Sciatic nerve (tissue), 2 donors: ENCODE measurements at places on chromosomes 12 and 14. TPM values are rescaled to one million over a fixed set of nuclear protein-coding genes. Genes with fewer than 3 reads are reported as not detected.

GRCh38 chr12:58416236-58416635, 474.9 kb downstream of the ATP23 start:
- no peak for DNase-seq

GRCh38 chr14:103273145-103273744, 60.8 kb upstream of the EIF5 start:
- DNase-seq = no peak

DNA sequence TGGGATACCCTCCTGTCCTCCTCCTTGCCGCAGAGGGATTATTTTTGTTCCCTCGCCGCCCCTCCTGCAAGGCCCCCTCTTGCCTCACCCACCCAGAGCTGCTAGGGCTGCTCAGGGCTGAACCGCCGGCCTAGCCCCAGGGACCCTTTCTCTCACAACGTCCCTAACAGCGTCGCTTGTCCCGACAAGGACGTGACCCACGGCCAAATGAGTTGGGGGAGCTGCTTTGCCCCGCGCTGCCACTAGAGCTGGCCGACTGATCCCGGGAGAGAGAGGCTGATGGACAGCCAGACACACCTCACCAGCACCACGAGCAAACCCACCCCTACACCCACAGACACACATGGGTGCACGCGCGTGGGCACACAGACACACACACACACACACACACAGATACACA, 154.6 kb upstream of the ALG10B start:
- DNase-seq = no peak

- DNase-seq = no peak
Measured at GRCh38 chr12:58496411-58497190, 423.7 kb downstream of the LRIG3 start.

DNA sequence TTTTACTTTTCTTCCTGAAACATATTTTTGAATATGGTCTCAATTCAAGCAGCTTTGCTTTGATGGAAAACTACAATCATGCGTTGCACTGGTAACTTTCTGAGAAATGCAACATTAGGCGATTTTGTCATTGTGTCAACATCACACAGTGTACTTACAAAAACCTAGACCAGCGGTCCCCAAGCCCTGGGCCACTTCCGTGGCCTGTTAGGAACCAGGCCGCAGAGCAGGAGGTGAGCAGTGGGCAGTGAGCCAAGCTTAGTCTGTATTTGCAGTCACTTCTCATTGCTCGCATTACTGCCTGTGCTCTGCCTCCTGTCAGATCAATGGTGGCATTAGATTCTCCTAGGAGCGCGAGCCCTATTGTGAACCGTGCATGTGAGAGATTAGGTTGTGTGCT, 163.7 kb upstream of the NOVA1 start:
- no peak for DNase-seq

- no peak for DNase-seq
Measured at GRCh38 chr12:39626033-39626814, 6.6 kb upstream of the ABCD2 start.

DNA sequence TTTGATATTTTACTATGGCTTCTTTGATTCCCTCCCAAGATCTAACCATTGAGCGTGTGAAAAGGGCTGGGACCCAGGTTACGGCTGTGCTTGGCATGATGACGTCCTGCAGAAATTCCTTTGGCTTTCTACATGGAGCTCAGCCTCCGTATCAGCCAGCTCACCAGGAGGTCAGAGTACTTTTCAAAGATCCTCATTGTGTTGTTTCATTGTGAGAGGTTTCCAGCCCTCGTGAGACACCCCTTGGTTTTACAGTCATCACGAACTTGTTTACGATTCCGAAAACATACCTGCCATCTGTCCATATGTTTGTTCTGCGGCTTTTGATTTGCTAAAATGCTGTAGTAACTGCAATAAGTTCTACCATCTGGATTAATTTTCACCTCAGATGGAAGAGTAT, 453.1 kb downstream of the TMEM121 start:
- DNase-seq = no peak

DNA sequence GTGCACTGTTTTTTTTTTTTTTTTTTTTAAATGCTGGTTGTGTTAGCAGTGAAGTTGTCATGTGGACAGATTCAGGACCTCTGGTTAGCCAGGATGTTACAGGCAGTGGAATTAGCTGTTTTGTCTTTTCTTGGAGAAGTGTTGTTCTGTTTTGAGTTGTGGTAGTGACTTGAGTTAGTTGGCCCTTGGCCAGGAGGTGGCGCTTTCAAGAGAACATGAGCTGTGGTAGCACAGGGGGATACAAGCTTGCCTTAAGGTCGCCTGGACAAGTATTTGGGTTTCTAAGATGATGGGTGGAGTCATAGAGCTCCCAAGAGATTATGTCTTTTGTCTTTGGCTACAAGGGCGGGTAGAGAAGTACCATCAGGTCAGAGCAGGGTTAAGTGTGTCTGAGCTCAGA, 33.3 kb upstream of the CCDC198 start:
- DNase-seq = no peak

- peak; percentile 80 for DNase-seq
Measured at GRCh38 chr12:124727264-124727800, 136.3 kb downstream of the SCARB1 start.

- no peak for DNase-seq
Measured at GRCh38 chr14:30193845-30194501, 266.3 kb upstream of the PRKD1 start.

DNA sequence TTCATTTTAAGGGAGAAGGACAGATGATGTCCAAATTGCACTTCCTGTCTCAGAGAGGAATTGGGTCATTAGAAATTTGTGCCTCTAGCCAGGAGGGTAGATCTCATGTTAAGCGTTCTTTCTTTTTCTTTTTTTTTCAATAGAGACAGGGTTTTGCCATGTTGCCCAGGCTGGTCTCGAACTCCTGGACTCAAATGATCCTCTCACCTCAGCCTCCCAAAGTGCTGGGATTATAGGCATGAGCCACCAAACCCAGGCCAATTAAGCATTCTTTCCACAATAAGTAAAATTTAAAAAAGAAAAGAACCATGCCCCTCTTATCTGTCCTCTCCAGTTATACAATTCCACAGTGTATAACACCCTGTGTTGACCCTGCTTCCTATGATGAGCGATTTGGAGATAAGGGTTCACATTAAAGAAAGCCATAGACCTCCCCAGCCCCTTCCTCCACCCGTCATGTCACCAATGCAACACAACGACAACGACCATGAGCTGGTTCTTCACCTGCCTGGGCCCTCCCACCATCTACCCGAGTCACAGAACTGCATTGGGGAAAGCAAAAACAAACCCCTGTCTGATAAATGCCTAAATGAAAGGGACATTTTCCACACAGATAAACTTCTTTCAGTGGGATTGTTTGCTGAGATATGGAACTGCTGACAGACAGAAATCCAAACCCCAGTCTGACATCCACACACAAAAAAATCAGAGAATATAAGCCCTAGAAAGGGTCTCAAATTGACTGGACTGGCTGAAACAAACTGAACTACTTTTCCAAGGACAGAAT, 37.3 kb downstream of the SSH1 start:
- DNase-seq = no peak

Gene ASCL1
- total RNA-seq = not detected
